Type B pancreatic cell (in vitro differentiated cells): ENCODE measurements at places on chromosomes 2 and 18. TPM values are rescaled to one million over a fixed set of nuclear protein-coding genes. Genes with fewer than 3 reads are reported as not detected.

DYNAP gene
- total RNA-seq = not detected in 2 replicates

GRCh38 chr2:239026711-239027361, 179.0 kb downstream of the TWIST2 start:
- no peak overlapping the region for H3K27ac ChIP-seq
- no peak overlapping the region for H3K4me3 ChIP-seq
- no peak for DNase-seq

GRCh38 chr2:240294514-240294913, 140.9 kb upstream of the GPC1 start:
- no peak overlapping the region for H3K27ac ChIP-seq
- no peak for DNase-seq
- H3K36me3 ChIP-seq = no peaks in the 10 kb centered on the region
- H3K4me1 ChIP-seq = peaks cover 5% of the 10 kb centered on the region

MERTK gene
- total RNA-seq = 25.7 and 48.4 TPM in 2 replicates

- H3K27me3 ChIP-seq = peaks cover 10% of the 10 kb centered on the region
- no peak for DNase-seq
- peaks cover 17% of the 10 kb centered on the region for H3K4me1 ChIP-seq
- peaks cover 5% of the 10 kb centered on the region for H3K36me3 ChIP-seq
- H3K4me3 ChIP-seq = no peak overlapping the region
Observed at GRCh38 chr2:233999182-233999581, 51.3 kb upstream of the SPP2 start.

DNA sequence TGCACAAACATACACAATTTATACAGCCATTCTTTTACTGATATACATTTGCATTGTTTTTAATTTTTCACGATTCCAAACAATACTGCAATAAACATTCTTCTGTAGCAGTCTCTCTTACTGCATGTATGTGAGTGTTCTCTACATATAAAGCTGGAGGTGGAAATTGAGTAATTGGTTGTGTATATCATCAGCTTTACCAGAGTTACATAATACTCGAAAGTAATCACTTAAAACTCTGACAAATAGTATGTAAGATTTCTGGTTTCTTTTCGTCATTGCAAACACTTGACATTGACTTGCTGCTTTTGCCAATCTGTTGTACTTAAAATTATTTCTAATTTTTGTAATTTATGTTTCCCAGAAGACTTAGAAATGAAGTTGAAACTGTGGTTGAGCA, 110.2 kb downstream of the TDRD15 start:
- H3K27ac ChIP-seq = no peak overlapping the region
- no peak overlapping the region for H3K4me3 ChIP-seq
- no peaks in the 10 kb centered on the region for H3K36me3 ChIP-seq
- H3K4me1 ChIP-seq = no peaks in the 10 kb centered on the region

GRCh38 chr2:71735676-71736075, 282.3 kb downstream of the DYSF start:
- no peaks in the 10 kb centered on the region for H3K4me1 ChIP-seq
- no peaks in the 10 kb centered on the region for H3K36me3 ChIP-seq
- no peak for DNase-seq
- H3K27ac ChIP-seq = no peak overlapping the region
- peaks cover 8% of the 10 kb centered on the region for H3K27me3 ChIP-seq

DNA sequence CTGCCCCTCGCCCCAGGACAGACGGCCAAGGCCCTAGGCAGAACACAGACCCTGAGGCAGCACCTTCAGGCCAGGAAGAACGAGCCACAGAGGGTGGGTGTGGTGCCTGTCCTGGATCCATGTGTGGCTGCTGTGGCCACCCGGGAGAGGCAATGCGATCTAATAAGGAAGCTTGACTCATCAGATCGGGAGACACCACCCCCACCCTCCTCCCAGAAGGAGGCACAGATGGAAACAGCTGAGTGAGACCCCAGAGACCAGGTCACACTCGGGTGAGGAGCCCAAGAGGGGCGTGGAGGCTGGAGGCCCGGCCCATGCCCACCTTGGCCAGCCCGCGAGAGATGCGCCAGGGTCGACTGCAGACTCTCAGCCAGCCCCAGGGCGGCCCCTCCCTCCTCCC, 20.3 kb downstream of the KCNG2 start:
- H3K27me3 ChIP-seq = peaks cover 34% of the 10 kb centered on the region
- no peak overlapping the region for H3K4me3 ChIP-seq
- no peaks in the 10 kb centered on the region for H3K36me3 ChIP-seq
- H3K4me1 ChIP-seq = peaks cover 2% of the 10 kb centered on the region
- no peak for DNase-seq

DNA sequence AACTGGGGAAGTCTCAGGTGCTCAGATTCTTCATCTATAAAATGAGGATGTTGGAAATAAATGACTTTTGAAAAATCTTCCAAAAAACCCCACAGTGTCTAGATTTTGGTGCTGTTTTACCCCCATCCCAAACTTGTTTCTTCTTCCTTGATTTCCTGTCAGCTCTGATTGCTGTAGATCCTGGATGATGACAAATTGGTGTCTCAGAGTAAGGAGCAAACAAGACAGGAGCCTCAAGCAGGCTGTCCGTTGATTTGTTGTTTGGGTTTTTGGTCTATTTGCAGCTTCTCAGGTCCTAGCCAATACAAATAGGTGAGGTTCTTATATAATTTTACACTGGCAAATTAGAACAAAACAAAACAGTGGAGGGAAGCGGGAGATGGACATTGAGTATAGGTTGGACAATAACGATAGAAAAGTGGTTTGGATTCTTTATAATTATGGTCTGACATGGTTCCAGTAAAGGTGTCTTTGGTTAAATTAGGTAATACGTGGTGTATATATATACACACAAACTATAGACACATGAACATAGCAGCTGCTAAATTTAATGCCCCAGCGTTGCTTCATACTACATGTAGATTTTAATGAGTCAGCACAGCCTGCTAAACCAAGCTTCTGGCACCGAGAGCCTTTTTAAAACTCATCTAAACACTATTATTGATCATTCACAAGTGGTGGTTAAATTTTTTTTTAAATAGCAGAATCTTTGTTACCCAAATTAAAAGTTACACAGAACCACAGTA, 142.5 kb downstream of the FMNL2 start:
- no peak overlapping the region for H3K4me3 ChIP-seq
- H3K4me1 ChIP-seq = peaks cover 22% of the 10 kb centered on the region
- no peaks in the 10 kb centered on the region for H3K27me3 ChIP-seq
- no peaks in the 10 kb centered on the region for H3K36me3 ChIP-seq
- H3K27ac ChIP-seq = no peak overlapping the region
- DNase-seq = no peak

FHOD3 gene
- 3.8 and 5.3 TPM in 2 replicates for total RNA-seq
